ENCODE measurements at places on chromosomes 1 and 21.
A peak's percentile ranks its signal among the peaks of the same experiment; 100 is the strongest.

GRCh38 chr1:228281631-228282328 lies 73.9 kb downstream of the OBSCN start:
- no peak for DNase-seq

GRCh38 chr1:18830596-18830995 lies 28.9 kb downstream of the TAS1R2 start:
- DNase-seq = no peak

DNA sequence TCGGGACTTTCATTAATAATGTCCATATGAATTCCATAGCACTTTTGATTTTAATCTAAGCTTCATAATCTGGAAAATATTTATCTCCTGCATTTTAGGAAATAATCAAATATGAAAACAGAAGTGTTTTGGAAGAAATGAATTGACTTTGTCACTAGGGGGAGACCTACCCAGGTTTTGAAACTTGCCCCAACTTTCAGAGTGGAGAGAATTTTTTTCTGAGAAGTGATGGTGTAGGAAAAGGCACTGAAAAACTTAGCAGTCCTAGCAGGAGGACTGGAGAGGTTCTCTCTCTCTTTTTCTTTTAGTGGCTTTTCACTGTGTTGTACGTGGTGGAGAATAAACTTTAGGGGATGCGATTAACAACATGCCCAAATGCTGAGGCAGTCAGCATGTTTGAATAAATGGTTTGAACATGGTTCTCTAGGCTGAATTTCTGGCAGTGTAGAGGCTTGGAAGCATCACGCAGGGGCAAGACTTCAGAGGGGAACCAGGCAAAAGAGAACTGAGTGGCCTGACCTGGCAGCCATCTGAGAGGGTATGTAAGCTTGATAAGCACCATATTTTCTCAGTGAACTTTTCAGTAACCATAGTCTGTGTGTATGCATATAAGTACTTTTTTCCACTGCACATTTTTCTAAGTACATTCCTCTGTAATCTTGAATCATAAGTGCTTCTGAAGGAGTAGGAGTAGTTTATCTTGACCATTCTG lies 68.3 kb upstream of the NEK7 start:
- peak; percentile 6 for DNase-seq

DNA sequence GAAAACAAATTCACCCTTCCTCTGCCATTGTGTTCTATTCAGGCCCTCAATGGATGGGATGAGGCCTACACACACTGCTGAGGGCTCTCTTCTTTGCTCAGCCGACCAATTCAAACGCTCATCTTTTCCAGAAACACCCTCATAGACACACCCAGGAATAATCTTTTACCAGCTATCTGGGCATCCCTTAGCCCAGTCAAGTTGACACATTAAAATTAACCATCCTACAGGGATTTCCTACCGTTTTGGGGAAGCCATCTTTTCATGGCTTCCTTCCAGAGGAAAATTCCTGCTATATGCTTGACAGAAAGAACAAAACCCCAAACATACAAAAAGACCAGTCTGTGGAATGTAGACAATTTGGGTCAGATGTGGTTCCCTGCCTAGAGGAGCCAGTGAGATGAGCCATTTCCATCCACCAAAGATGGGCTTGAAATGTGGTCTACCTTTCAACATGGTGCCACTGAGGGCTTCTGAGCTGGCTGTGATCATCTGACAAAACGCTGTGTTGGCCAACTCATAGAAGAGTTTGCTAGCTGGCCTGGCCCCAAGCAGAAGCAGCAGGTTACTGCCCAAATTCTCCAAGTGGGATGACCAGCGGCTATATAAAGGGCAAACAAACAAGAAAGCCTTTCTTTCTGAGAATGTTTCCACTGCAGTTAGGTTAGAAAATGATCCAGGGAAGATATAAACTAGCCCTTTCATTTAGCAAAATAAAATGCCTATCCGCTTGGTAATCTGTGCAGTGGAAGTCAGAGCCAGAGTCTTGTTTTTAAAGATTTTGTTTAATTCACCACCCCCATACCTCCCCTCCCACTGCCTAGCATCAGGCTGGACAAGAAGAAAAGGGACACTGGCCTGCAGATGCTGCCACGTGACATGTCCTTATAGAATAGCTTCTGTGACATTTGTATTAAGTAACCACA lies 69.1 kb upstream of the MRPS6 start:
- DNase-seq = no peak

DNA sequence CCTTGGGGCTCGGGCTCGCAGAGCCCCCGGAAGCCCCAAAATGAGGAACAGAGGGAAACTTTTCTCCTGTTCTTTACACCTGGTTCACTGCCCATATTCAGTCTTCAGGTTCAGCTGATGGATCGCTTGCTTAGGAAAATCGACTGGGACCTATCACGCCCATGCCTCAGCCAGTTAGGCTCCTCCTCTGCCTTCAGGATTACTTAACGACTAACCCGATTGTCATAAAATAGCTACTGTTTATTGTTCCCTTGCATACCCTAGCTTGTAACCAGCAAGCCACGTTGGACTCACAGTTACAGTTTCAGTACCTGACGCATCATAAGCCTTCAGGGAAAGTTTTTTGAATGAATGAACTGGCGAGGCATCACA lies 692 bp downstream of the TARDBP start:
- no peak for DNase-seq

- no peak for DNase-seq
Observed at GRCh38 chr1:57112148-57112547, 146.3 kb upstream of the C8B start.

DNA sequence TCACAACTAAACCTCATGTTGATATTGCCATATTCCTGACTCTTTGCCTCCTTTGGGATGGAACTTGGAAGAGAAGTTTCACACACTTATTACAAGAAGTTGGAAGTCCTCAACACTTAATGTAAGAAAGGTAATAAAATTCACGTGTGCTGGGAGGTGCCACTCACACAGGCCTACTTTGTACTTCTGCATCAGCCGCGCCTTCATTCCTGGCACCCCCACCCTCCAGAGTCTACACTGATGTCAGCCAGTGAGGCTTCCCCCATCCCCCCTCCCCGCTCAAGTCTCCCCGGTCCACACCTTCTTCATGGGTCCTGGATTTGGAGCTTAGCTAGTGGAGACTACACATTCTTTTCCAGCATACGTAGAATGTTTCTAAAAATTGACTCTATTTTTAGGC lies 24.8 kb upstream of the SLC45A1 start:
- DNase-seq = no peak

- DNase-seq = no peak
Observed at GRCh38 chr21:30207252-30207579, 8.7 kb downstream of the CLDN8 start.

DNA sequence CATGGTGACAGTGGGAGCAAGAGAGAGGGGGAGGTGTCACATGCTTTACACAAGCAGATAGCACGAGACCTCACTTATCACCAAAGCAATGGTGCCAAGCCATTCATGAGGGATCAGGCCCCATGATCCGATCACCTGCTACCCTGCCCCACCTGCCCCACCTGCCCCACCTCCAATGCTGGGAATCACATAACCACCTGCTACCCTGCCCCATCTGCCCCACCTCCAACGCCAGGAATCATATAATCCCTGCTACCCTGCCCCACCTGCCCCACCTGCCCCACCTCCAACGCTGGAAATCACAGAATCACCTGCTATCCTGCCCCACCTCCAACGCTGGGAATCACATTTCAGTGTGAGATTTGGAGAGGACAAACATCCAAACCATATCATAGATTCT lies 10.6 kb upstream of the AIRE start:
- DNase-seq = no peak

DNA sequence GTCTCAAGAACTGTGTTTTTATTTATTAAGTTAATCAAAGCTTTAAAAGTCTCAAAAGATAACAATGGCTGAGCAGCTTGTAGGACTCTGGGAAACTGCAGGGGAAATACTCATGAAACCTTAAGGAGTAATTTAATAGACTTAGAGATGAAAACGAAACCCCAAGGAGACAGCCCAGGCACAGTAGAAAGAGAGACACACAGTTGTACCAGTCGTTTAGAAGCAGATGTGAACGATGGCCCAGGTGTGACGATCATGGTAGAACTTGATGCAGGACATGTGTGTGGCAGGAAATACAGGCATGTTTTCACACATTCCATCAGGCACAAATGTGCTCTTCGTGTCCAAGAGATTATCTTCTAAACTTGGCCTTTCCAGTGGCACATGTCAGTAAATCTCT lies 21.2 kb upstream of the MRPS6 start:
- no peak for DNase-seq

DNA sequence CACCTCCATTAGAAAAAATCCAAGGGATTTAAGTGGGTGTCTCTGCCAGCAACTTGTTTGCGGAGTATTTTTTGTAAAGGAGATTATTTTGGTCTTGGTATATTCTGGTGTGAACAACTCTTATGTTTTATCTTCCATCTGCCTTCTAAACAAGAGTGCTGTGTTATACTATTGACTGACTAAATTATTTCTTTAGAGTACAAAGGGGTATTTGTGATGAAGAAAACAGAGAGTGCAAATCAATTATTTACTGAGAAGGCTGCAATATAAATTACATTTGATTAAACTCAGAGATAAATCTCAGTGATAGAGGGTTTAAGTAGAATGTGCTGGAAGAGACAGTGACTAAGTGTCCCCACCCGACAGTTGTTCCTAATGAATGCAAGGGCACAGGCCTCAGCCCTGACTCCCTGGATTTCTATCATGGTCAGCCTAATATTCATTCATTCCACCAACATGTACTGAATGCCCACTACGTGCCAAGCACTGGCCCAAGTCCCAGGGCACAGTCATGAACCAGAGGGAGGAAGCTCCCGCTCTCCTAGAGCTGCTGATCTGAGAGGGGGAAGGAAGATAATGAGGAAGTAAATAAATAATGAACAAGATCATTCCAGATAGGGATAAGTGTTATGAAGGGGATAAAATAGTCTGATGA lies 196.9 kb upstream of the C8B start:
- DNase-seq = no peak

DNA sequence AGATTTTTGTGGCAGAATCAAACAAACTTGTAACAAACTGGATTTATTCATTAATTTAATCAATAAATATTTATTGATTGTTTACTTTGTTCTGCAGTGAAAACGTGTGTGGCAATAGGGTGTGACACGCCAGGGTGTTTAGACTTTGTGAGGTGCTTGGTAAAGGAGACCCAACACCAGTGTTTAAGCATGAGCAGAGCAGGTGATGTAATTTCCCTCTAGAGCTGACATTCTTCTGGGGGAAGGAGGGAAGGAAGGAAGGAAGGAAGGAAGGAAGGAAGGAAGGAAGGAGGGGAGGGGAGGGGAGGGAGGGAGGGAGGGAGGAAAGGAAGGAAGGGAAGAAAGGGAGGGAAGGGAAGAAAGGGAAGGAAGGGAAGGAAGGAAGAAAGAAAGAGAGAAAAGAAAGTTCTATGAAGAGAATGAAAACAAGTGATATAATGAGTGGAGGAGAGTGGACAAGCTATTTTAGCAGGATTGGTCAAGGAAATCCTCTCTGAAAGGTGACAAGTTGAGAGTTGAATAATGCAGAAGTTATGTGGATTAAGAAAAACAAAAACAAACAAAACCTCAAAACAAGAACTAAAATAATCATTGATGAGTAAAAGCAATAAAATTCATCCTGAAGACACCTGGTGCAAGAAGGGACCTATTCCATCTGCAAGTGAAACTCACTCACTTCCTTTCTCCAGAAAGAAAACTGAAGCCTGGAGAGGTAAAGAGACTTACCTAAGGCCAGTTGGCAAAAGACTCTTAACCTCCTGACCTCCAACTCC lies 60.8 kb downstream of the TSEN15 start:
- DNase-seq = no peak

GRCh38 chr1:55679971-55680370 lies 464.8 kb upstream of the USP24 start:
- DNase-seq = no peak

DNA sequence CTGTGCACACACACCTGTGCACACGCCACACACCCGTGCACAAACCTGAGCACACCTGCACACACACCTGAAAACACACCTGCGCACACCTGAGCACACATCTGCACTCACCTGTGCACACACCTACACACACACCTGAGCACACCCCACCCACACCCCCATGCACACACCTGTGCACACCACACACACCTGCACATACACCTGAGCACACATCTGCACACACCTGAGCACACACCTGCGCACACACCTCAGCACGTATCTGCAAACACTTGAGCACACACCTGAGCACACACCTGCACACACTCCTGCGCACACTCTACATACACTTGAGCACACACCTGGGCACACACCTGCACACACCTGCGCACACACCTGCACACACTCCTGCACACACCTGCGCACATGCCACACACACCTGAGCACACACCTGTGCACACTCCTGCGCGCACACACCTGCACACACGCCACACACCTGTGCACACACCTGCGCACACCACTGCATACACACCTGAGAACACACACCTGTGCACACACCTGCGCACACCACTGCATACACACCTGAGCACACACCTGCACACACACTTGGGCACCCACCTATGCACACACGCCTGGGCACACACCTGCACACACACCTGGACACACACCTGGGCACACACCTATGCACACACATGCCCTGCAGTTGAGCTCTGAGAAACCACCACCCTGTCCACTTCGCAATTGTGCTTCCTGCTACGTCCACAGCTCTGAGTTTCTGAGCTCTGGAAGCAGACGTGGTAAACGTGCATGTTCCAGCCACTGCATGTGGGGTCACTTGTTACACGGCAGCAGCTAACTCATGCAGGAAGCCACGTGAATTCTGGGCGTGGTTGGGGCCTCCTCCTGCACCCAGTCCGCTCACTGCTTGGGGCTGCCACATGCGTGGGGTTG lies 8.0 kb upstream of the C1orf159 start:
- DNase-seq = no peak

DNA sequence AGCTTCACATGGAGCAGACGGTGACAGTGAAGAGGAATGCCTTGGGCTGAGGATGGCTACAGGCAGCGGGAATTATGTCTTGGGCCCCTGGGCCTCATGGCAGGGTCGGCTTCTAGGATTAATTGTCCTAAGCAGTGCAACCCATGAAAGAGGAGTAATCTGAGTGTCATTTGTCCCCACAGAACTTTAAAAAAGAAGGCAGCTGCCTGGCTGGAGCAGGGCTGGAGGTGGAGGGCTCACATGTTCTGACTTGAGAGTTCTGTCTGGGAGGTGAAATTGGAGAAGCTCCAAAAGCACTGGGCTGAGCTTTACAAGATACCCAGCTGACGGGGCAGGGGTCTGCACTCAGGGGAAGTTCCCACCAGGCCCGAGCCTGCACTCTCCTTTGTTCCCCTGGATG lies 22.6 kb downstream of the CACNA1S start:
- DNase-seq = no peak

- DNase-seq = no peak
Observed at GRCh38 chr1:40627987-40628902, 37.2 kb downstream of the RIMS3 start.

Data from H54 (cell line).